Non-pigmented ciliary epithelial cell (primary cell): ENCODE measurements at places on chromosomes 16 and 17.

GRCh38 chr17:29390851-29391631, 878 bp downstream of the TAOK1 start:
- no peak for DNase-seq

- DNase-seq, result no peak
Observed at GRCh38 chr16:8999800-9000199, 36.1 kb upstream of the USP7 start.

GRCh38 chr16:75279305-75279704, 27.9 kb upstream of the BCAR1 start:
- DNase-seq, result no peak

- DNase-seq, result no peak
Observed at GRCh38 chr16:65468133-65468532, 346.3 kb upstream of the CDH11 start.

DNA sequence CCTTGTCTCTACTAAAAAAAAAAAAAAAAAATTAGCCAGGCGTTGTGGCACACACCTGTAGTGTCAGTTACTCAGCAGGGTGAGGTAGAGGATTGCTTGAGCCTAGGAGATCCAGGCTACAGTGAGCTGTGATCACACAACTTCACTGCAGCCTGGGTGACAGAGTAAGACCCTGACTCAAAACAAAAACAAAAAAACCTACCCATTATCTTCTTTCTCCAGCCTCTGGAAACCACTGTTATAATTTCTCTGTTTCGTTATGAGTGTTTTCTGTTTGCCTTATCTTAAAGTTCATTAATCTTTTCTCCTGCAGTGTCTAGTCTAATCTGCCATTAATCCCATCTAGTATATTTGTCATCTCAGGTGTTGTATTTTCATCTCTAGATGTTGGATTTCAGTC, 18.6 kb upstream of the CLTC start:
- DNase-seq, result no peak

GRCh38 chr16:57623251-57624043, 5.0 kb upstream of the ADGRG1 start:
- DNase-seq, result no peak

DNA sequence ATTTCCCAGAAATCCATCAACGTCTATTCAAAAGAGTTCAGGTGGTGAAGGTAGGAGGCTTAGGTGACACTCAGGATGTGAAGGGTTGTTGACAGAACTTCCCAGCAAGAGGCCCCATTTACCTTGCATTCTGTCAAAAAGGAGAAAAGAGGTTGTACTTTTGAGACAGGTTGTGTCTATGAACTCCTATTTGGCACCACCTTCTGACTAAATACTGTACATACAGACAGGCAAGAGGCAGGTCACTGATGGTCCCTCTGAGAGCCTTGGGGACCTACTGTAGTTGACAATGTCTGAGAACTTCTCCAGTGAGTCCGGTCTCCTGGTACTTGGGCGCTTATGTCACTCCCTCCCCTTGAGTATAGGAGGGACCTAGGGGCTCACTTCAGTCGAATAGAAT, 479.3 kb upstream of the ZFHX3 start:
- DNase-seq, result no peak

DNA sequence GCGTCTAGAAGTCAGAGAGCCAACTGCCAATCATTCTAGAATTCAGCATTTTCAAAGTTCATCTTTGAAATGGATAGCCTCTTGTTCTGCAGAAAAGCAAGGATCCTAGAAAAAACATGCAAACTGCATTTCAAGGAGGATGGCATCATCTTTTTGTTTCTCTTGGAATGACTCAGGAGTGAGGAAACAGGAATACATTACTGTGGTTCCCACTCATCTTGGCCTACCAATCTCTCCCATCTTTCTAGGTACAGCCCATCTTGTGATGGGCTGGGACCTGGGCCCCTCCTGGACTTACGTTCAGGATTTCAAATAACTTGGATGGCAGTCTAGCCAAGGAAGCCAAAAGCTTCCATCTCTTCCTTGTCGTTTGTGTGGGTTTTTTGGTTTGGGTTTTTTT, 363.4 kb downstream of the CDH13 start:
- DNase-seq, result no peak

GRCh38 chr16:50539822-50540710, 8.1 kb upstream of the NKD1 start:
- no peak for DNase-seq

DNA sequence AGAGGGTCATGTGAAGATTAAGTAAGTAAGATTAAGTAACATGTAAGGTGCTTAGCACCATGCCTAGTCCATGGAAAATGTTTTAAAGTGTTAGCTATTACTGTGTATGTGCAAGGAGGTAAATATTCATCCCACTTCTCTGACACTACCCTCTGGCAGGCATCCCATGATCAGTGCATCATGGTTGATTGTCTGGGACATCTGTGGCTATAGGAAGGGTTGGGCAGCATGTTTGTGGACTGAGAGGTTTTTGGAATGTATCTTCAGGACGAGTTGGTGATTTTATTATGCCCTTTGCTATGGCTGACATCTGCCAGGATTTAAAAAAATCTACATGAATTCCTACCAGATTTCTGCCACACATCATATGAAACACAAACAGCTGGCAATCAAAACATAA, 6.5 kb upstream of the TAOK1 start:
- no peak for DNase-seq

DNA sequence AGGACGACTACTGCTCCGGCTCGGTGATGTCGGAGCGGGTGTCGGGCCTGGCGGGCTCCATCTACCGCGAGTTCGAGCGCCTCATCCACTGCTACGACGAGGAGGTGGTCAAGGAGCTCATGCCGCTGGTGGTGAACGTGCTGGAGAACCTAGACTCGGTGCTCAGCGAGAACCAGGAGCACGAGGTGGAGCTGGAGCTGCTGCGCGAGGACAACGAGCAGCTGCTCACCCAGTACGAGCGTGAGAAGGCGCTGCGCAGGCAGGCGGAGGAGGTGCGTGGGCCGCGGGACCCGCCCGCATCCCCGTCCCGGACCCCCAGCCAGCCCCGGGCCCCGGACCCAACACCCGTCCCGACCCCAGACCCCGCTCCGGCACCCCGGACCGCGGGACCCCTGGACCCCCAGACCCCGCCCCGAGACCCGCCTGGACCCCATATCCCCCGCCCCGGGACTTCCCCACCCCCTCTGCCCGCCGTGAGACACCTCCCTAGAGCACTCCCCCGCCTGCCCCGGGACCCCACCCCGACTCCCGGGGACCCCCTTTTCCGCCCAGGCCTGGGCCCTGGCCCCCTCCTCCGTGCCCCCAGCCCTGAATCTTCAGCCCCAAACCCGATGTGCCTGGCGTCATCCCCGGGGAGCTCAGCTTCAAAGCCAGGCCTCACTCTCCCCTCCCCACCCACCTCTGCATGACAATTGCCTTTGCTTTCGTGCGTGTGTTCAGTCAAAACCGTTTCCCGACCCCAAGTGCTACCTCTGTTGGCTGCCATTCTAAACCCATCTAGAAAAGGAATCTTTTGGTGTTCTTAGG, 594 bp downstream of the MAPK8IP3 start:
- DNase-seq, result no peak

DNA sequence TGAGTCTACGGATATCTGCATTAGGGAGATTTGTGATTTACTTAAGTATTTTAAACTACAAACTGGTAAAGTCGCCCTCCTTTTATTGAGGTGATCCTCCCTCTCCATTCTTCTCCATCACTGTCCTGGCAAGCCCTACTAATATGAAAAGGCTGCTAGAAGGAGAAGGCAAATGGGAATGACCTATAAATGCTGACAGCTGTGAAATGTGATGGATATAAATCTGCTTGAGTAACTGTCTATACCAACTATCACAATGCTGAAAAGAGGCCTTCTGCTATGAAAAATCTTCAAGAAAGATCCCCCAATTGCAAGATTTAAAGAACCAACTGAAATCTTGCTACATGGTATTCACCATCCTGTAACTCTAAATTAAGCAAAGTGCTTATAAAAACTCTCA, 15.5 kb downstream of the DNAJC7 start:
- no peak for DNase-seq

GRCh38 chr16:85309656-85310587, 197.7 kb upstream of the CIBAR2 start:
- no peak for DNase-seq

GRCh38 chr17:35428229-35428628, 4.1 kb downstream of the SLFN12 start:
- no peak for DNase-seq

DNA sequence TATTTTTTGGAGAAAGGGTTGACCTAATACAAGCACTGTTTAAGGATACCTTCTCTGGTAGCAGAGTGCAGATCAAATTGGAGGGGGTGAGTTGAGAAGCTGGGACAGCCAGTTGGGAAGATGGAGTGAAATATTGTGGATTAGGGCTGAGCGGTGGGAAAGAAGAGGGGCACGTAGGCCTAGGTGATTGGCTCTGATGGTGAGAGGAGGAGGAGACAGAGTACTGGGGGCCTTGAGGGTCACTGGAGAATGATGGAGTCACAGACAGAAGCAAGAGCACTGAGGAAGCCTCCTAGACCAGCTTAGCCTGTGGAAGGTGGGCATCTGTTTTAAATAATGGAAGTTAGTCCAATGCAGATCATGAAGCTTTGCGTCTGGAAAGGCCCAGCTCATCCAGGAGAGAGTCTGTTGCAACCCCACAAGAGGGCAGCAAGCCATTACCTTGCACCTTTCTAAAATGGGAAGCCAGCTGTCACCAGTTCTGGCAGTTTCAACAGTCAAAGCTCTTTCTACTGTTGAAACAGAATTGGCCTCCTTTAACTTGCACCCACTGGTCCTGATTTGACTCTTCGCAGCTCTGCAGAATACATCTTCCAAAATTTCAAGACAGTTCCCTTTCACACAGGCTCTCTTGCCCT, 11.8 kb downstream of the SLC9A5 start:
- no peak for DNase-seq

GRCh38 chr17:77676237-77676661, 282.3 kb upstream of the TNRC6C start:
- no peak for DNase-seq
